ENCODE measurements at places on chromosomes 7 and 10. TPM values are rescaled to one million over a fixed set of nuclear protein-coding genes. Genes with fewer than 3 reads are reported as not detected.

Gene SPAG6
- total RNA-seq = 0.12 TPM

Gene SPDYE8
- not detected for total RNA-seq

Gene CDK13
- 88.4 TPM for total RNA-seq

Gene TMEM209
- 18.6 TPM for total RNA-seq

GRCh38 chr7:73705551-73705920 lies 13.9 kb downstream of the STX1A start:
- DNase-seq = no peak
- no peaks in the 10 kb centered on the region for H3K27me3 ChIP-seq
- no peaks in the 10 kb centered on the region for H3K36me3 ChIP-seq
- H3K27ac ChIP-seq = no peak overlapping the region
- peaks cover 15% of the 10 kb centered on the region for H3K4me1 ChIP-seq

DNA sequence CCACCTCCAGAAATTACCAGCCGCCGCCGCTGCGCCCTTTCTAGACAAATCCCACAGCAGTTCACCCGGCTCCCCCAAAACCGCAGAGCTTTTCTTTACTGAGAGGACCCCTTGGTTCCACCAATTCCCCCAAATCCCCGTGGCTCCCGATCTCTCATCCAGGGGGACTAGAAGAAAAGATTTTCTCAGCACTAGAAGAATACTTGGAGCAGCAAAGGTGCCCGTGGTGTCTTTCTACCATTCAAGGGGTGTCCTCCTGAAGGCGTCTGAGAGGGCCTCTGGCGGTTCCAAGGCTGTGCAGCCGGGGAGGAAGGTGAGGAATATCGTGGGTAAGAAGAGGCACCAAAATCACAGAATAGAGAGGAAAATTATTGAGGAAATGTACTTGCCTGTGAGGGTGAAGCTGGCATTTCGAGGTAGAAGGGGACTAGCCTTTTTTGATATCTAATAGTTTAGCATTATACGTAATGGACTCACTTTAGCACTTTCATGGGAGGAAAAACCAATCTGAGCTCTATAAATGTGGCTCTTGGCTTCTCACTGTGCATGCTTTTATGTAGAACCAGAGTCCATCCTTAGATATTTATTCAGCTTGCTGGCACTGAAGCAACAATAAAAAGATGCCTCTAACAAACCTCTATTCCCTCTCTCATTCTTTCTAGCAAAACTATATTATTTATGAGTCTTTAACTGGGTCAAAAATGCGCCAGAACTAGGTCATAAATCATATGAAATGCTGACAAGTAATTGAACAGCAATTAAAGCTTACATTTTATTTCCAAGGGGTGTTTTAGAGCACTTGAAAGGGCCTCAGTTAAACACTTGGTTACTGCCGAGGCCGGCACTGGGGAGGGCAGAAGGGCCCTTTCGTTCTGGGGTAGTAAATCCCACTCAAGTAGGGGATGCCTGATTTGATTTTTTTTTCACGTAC lies 13.8 kb upstream of the HOXA2 start:
- no peaks in the 10 kb centered on the region for H3K36me3 ChIP-seq
- no peak overlapping the region for H3K4me3 ChIP-seq
- peaks cover 97% of the 10 kb centered on the region for H3K27me3 ChIP-seq
- DNase-seq = no peak

DNA sequence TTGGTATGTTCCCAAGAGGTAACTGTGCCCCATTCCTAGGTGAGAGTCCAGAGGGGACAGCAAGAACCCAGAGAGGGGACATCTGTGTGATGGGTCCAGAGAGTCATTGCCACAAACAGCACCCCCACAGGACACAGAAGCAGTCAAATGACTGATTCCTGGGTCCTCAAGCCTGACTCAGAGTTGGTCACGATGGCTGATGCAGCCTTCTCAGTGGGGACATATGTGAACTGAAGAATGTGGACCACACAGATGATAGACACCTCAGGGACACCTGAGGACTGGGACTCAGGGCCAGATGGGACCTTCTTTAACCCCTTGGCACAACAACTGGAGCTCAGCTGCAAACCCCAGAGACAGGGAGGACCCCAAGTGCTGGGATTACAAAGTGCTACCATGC lies 96.5 kb downstream of the STRA8 start:
- H3K27me3 ChIP-seq = no peaks in the 10 kb centered on the region
- H3K4me3 ChIP-seq = no peak overlapping the region
- DNase-seq = no peak
- no peak overlapping the region for H3K27ac ChIP-seq
- no peaks in the 10 kb centered on the region for H3K36me3 ChIP-seq
- H3K4me1 ChIP-seq = no peaks in the 10 kb centered on the region

GRCh38 chr7:155576416-155576815 lies 30.1 kb upstream of the CNPY1 start:
- DNase-seq = no peak
- H3K36me3 ChIP-seq = no peaks in the 10 kb centered on the region
- H3K4me1 ChIP-seq = no peaks in the 10 kb centered on the region
- H3K4me3 ChIP-seq = no peak overlapping the region

GRCh38 chr7:129845972-129846327 lies 106.8 kb downstream of the UBE2H start:
- no peaks in the 10 kb centered on the region for H3K36me3 ChIP-seq
- no peaks in the 10 kb centered on the region for H3K27me3 ChIP-seq
- peaks cover 42% of the 10 kb centered on the region for H3K4me1 ChIP-seq
- no peak for DNase-seq
- peak overlapping the region; percentile 89 for H3K27ac ChIP-seq

DNA sequence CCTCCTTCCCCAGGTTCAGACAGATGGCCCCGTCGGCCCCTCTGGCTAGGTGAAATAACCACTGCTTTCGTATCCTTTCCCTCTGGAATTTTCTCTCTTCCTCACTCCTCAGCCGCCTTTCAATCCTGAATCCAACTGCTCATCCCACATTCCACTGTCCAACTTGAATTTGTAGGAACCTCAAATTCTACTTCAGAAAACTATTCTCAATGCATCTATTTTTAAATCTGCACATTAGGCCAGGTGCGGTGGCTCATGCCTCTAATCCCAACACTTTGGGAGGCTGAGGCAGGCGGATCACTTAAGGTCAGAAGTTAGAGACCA lies 78.9 kb downstream of the ITIH5 start:
- H3K4me1 ChIP-seq = no peaks in the 10 kb centered on the region
- H3K27me3 ChIP-seq = no peaks in the 10 kb centered on the region
- no peaks in the 10 kb centered on the region for H3K36me3 ChIP-seq
- H3K4me3 ChIP-seq = no peak overlapping the region
- H3K27ac ChIP-seq = no peak overlapping the region
- no peak for DNase-seq

- no peak for DNase-seq
- H3K36me3 ChIP-seq = no peaks in the 10 kb centered on the region
- no peak overlapping the region for H3K27ac ChIP-seq
- H3K27me3 ChIP-seq = no peaks in the 10 kb centered on the region
- H3K4me3 ChIP-seq = no peak overlapping the region
Observed at GRCh38 chr10:28307267-28307666, 4.4 kb upstream of the MPP7 start.

DNA sequence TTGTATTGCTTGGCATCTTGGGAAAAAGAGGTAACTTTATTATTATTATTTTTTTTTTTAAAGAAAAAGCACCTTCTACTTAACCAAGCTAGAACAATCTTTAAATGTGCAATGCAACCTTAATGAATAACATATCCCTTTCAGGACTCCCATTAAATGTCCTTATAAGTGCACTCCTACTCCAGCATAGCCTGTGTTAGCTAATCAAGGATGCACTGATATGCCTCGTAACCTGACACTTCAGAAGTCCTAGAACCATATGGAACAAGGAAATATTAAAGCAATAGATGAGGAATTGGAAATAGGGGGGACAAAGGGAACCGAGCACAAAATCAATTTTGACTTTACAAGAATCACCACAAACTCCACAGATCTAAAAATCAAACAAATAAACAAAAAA lies 522.4 kb downstream of the PARD3 start:
- H3K36me3 ChIP-seq = no peaks in the 10 kb centered on the region
- H3K4me1 ChIP-seq = peaks cover 22% of the 10 kb centered on the region
- H3K4me3 ChIP-seq = no peak overlapping the region
- no peak for DNase-seq

GRCh38 chr7:105806592-105807447 lies 69.6 kb downstream of the ATXN7L1 start:
- H3K4me3 ChIP-seq = no peak overlapping the region
- peak; percentile 18 for DNase-seq
- peaks cover 14% of the 10 kb centered on the region for H3K4me1 ChIP-seq
- H3K27ac ChIP-seq = no peak overlapping the region

GRCh38 chr7:156568258-156568657 lies 72.3 kb upstream of the RNF32 start:
- H3K27me3 ChIP-seq = no peaks in the 10 kb centered on the region
- no peak for DNase-seq
- H3K27ac ChIP-seq = no peak overlapping the region
- no peaks in the 10 kb centered on the region for H3K36me3 ChIP-seq

All from GM23338 (cell line).